ENCODE measurements at places on chromosomes 7 and 10. TPM values are rescaled to one million over a fixed set of nuclear protein-coding genes. Genes with fewer than 3 reads are reported as not detected.

The CYP2C19 gene
- total RNA-seq, result not detected

The FAM25C gene
- not detected for total RNA-seq

The GIMAP1 gene
- not detected for total RNA-seq

The GHRHR gene
- not detected for total RNA-seq

The TRUB1 gene
- total RNA-seq, result 24.4 TPM

The CRYGN gene
- not detected for total RNA-seq

The TEX47 gene
- total RNA-seq, result not detected

The IKZF1 gene
- not detected for total RNA-seq

The CDK1 gene
- total RNA-seq, result 178 TPM

The TMEM196 gene
- total RNA-seq, result not detected

The CCL26 gene
- total RNA-seq, result not detected

The SRI gene
- 163 TPM for total RNA-seq

The HOXA9 gene
- 0.30 TPM for total RNA-seq

The SFTPA1 gene
- total RNA-seq, result not detected

The AGR3 gene
- not detected for total RNA-seq

The ASB15 gene
- not detected for total RNA-seq

The CRHR2 gene
- total RNA-seq, result not detected

The LFNG gene
- 25.2 TPM for total RNA-seq

The PNLIPRP1 gene
- total RNA-seq, result not detected

The FRG2B gene
- total RNA-seq, result 1.1 TPM

The ELFN1 gene
- 1.3 TPM for total RNA-seq

The PRF1 gene
- total RNA-seq, result not detected

The FGL2 gene
- 1.3 TPM for total RNA-seq

All from SJCRH30 (cell line).